Activated naive CD4-positive, alpha-beta T cell (primary cell): ENCODE measurements at places on chromosomes 3 and 15.

GRCh38 chr3:87509401-87509800 is 233.0 kb upstream of the POU1F1 start:
- DNase-seq = no peak

DNA sequence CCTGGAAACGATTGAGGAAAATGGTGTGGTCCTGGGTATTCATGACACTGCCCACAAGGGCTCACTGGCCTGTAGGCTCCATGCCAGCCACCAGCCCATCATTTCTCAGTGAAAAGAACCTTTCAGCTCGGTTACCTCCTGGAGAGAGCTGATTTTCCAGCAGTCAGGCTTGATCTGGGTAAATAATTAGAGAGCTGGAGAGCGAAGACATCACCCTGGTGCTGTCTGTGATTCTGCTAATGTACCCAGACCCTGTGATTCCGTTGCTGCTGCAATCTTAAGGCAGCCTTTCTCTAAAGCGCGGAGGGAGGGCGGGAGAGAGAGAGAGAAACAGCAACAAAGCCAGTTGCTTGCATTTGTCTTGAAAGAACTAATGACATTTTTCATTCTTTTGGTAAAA is 221.9 kb upstream of the TOPAZ1 start:
- no peak for DNase-seq

DNA sequence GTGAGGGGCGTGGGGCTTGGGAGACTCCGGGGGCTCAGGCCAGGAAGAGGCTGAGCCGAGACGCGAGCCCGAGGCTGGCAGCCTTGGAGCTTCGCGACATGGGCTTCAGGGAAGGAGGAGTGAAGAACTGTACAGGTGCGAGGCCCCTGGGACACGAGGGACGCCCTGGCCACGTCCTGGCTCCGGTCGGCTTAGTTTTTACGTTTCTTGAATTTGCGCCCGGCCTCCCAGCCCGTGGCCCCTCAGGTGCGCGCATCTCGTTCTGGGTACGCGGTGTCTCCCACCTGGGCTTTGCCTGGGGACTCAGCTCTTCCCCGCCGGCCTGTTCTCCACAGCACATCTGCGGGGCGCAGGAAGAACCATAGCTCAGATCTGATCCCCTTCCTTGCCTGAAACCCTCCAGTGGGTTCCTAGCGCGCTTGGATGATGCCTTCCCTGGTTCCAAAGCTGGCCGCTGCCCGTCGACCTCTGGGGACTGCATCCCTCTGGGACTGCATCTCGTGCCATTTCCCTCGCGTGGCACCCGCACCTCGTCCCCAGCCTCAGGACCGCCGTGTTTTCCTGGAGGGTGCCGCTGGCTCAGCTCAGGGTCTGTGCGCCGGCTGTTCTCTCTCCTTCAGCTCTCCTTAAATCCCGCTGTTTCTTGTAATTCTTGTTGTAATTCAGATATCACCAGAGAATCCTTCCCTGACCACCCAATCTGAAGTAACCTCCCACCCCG is 614 bp downstream of the CHCHD6 start:
- no peak for DNase-seq

DNA sequence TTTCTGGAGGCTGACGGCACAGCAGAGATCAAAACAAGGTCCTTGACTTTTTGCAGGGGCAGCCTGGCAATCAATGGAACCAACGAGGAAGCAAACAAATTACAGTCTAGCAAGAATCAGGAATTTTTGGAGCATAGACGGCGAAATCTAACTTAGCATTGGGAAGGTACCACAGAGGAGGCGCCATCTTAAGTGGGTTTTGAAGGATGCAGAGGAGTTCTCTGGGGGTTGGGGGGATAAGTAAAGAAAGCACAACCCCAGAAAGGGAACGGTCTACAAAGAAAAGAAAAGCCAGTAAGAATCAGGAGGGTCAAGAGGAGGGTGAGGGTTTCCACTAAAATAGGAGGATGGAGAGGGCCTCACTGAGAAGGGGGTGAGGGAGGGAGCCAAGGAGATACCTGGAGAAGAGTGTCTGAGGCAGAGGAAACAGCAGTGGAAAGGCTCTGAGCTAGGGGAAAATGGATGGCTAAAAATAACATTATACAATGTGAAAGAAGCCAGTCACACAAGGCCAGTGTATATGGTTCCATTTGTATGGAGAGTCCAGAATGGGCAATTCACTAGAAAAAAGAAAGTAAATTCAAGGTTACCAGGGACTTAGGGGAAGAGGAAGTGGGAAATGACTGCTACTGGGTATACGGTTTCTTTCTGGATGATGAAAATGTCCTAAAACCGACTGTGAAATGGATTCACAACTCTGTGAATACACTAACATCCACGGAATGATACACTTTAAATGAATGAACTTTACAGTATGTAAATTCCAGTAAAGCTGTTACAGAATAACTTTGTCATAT is 25.2 kb upstream of the IQSEC1 start:
- no peak for DNase-seq

DNA sequence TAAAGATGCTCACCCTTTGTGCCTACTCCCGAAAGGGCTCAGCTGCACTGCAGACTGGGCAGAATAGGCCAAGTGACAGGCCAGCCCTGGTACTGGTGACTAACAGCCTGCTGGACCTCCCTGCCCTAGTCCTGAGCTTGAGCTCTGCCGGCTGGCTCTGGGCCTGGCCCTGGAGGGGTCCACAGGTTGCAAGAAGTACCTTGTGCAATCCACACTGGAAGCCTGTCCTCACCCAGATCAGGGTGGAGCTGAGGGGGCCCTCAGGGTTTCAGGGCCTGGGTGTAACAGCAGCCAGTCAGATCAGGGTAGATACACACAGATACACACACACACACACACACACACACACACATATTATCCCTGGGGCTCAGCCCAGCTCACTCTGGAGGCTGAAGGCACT is 27.3 kb upstream of the PLA2G4D start:
- DNase-seq = no peak

- DNase-seq = no peak
These were observed 10.2 kb upstream of the LINGO1 start for GRCh38 chr15:77642793-77643430.

DNA sequence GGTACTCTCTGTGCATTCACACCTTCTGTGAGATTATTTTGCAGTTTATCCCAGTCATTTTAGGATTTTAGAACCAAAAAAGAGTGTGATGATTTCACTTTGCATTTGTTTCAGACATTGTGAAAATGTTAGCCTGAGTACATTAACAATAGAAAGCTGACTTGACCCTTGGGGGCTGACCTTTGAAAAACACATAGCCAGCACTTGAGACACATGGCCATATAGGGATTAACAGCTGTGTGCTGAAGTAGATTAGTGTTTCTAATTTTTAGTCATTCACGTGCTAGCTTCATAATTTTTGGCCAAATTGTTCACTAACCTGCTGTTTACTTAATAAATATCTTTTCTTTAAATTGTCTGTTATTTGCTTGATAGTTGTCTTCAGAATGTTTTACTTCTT is 3.5 kb downstream of the FEM1B start:
- no peak for DNase-seq

- no peak for DNase-seq
These were observed 8.6 kb downstream of the CHD2 start for GRCh38 chr15:92908713-92909057.

DNA sequence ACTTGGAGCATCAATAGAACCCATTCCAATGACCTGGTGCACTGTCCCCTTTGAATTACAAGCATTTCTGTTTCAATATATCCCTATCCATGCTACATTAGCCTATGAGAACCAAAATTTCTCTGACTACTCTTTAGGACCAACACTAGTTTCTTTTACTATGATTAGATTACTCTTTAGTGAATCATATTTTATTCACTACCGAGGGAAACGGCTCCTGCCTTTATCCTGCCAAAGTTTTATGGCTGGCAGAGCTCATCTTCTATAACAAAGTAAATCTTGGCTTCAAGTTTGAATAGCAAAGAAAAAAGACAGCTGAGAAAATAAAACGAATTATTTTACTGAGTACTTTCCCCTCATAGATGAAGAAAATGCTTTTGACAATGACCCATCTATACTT is 120.9 kb downstream of the SLC9A9 start:
- DNase-seq = no peak

DNA sequence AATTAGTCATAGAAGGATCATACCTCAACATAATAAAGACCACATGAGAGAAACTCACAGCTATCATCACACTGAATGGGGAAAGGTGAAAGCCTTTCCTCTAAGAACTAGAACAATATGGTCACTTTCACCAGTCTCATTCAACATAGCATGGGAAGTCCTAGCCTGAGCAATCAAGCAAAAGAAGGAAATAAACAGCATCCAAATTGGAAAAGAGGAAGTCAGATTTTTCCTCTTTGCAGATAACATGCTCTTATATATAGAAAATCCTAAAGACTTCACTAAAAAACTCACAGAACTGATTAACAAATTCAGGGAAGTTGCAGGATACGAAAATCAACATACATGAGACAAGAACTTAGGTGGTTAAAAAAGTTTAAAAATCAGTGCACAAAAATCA is 24.7 kb downstream of the MAP3K13 start:
- DNase-seq = no peak

DNA sequence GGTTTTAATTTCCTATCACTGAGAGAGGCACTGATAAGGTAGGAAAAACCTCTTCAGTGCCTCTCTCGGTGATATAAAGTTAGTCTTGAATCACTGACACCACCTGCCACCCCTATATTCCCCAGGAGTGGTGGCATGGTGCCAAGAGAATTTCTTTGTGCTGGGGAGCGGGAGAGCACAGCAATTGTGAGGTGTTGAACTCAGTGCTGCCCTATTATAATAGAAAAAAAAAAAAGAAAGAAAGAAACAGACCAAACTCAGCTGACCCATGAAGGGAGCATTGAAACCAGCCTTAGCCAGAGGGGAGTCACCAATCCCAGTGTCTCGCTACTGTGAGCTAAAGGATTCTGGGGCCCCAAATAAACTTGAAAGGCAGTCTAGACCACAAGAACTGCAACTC is 201.4 kb upstream of the STT3B start:
- no peak for DNase-seq

GRCh38 chr3:142086581-142087090 is 62.7 kb downstream of the TFDP2 start:
- DNase-seq = no peak

GRCh38 chr3:196288141-196288460 is 575 bp upstream of the PCYT1A start:
- DNase-seq = no peak

GRCh38 chr15:101159096-101159935 is 92.5 kb downstream of the CHSY1 start:
- no peak for DNase-seq

DNA sequence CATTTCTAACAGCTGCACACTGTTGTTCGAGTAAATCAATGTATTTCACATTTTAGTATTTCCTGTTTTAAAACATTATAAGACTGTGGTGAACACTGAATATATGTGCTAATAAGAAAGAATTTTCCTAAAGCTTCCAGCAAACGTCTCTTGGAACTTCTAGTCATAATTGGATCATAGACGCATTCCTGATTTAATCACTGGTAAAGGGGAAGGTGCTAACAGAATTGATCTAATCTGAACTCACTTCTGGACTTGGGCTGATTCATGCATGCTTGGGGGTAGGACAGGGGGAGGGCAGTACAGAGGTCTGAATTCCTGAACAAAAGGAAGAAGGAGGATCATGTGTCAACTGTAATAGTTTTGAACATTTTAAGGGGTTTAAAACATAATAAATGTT is 7.3 kb upstream of the LEKR1 start:
- no peak for DNase-seq

DNA sequence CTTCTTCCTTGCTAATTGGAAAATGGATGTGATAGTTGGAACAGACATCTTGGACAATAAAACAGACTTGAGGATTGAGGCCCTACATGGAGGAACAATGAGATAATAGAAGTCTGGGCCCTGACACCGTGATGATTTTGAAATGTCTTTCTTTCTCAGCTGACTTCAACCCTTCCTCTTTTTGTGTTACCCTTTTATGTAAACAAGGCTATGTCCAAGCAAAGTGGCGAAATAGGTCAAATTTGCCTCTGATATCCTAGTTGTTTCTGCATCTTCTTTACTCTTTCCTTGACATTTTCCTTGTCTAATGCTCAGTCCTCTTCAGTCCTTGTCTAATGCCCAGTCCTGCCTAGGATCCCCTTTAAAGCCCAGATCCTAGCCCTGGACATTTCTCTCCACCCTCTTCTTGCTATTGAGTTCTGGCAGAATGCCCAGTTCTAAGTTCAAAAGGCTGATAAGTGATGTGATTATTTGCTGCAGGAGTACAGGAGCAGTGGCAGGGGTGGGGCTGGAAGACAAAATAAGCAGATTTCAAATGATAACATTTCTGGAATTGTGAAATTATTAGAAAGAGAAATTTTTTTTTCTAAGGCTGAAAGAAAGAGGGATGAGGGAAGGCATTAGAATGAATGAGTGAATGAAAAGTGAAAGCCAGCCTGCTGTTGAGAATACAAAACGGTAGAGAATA is 6.5 kb upstream of the VPS8 start:
- no peak for DNase-seq

- DNase-seq = no peak
These were observed 568.3 kb downstream of the AGBL1 start for GRCh38 chr15:86647810-86648440.

GRCh38 chr3:12557473-12558100 is 700 bp downstream of the MKRN2 start:
- DNase-seq = no peak

DNA sequence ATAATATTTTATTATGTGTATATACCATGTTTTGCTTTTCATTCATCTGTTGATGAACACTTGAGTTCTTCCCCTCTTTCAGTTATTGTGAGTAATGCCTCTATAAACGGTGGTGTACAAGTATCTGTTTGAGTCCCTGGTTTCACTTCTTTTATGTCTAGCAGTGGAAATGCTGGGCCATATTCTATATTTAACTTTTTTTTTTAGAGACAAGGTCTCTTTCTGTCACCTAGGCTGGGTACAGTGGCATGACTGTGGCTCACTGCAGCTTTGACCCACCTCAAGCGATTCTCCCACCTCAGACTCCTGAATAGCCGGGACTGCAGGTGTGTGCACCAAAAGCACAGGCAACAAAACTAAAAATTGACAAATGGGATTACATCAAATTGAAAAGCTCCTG is 19.9 kb downstream of the GOLM2 start:
- no peak for DNase-seq

DNA sequence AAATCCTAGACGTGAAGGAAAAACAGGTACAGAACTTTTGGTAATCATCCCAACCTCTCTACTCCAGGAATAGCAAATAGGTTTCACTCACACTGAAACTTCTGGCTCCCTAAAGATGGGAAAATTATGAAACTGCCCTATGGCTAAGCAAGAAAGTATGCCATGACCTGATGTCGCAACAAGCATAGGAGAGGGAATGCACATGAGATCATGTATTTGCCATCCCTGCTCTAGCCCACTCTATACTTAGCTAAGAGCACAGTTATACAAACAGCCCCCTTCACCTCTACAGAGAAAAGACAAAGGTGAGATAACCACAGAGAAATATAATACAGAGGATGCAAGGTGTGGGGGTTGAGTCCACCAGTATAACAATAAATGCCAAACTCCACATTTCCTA is 102.7 kb downstream of the TBC1D5 start:
- no peak for DNase-seq

DNA sequence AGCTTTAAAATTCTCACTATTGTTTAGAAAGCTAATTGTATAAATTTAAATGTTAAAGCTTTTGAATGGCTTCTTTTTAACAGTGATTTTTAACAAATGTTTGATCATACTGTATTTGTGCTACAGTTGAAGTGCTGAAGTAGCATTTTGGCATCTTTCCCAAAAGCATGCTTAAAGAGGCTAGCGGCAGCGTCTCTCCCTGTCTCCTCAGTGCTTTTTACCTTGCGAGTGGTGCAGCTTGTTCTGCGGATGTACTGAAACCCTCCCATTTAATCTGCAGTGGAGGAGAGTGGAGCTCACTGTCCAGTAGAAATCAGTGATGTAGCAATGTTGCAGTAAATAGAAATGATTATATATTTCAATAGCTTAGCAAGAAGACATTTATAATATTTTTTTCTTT is 43.7 kb downstream of the LRRC49 start:
- no peak for DNase-seq
